C1 segment of cervical spinal cord (tissue), 14 donors: ENCODE measurements at places on chromosomes 16 and 17.

DNA sequence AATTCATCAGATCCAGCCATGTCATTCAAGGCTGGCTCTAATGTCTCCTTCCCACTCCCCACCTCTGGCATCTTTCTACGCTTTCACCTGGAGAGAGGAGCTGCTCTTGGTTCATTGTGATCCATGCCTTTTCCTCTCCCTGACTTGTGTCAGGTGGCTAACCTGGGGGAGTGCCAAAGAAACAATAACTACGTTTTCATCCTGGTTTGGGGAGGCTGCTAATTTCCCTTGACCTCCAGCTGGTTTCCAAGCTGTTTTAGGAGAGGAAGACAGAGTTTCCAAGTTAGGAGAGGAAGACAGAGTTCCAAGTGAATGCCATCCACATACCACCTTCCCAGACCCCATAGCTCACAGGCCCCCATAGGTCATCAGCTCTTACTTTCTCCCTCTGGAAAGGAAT lies 40.0 kb upstream of the HLF start:
- DNase-seq, result no peak

GRCh38 chr17:77965352-77965751 lies 6.8 kb downstream of the TNRC6C start:
- DNase-seq, result no peak

DNA sequence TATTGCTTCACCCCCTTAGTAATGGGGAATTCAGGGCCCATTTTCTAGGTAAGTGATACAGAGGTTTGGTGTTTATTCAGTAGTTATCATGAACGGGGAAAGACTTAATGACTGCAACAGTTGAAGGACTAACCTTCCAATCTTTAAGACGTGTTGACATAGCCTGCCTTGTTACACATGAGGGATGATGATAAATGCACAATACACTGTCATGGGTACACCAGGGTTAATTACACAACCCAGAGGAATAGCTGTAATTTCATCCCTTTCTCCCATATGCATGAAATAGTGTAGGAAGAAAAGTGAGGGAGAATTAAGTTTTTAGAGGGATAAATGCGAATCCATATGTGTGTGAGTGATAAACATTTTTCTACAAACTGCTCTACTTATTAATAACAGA lies 10.7 kb downstream of the MYH4 start:
- DNase-seq, result no peak

GRCh38 chr17:72053449-72053848 lies 67.4 kb upstream of the SOX9 start:
- DNase-seq, result no peak

DNA sequence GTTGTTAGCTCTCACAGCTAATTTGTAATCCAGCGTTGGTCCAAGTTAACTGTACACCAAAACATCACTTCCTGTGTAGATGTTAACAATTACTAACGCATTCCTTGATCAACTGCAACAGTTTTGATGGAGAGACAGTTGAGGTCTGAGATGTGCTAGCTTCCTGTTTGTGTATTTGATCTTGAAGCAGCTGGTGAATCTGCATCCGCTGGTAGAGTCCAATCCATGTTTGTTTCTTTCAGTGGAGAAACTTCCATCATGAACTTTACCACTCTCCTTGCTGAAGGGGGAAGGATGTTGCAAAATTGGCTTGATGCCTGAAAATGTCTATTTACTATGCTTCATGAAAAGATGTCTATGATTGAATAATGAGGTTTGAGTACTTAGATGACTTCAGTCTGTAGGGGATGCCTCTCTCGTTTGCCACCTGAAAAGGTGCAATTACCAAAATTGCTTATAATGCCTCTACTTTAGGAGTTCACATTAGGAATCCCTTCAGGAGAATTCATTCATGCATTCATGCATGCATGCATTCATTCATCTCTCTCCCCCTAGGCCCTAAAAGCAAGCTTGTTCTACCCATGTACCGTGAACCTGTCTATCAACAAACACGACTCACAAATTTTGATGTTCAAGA lies 39.6 kb upstream of the ZKSCAN2 start:
- DNase-seq, result no peak

DNA sequence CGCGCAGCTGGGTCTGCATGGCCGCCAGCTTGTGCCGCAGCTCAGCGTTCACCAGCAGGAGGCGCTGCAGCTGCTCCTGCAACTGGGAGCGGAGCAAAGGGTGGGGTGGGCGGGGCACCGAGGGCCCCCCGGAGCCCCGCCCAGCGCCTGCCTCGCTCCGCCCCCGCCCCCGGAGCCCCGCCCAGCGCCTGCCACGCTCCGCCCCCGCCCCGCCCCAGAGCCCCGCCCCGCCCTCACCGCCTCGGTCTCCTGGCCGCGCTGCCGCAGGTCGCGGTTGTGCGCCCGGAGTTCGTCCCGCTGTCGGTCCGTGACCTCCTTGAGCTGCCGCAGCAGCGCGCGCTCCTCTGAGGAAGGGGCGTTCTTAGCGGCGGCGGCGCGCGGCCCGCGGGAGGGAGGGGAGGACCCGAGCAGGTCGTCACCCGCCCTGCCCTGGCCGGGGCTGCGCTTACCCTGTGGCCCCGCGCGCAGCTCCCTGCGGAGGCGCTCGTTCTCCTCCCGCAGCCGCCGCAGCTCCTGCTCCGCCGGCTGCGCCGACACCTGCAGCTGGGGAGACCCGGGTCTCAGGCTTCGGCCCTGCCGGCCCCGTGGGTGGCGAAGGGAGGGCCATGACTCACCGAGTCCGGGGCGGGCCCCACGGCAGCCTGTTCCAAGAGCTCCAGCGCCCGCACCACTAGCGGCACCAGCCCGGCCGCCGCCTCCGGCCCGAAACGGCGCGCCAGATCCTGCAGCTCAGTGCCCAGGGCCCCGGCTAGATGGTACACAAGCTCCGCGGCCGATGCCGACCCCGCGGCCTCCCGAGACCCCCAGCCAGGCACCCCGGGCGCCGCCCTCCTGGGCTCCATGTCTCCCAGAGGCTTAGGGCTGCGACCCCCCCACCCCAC lies 463 bp downstream of the RILP start:
- peak; percentile 88 for DNase-seq

GRCh38 chr16:54142787-54143186 lies 143.8 kb downstream of the IRX3 start:
- DNase-seq, result no peak

DNA sequence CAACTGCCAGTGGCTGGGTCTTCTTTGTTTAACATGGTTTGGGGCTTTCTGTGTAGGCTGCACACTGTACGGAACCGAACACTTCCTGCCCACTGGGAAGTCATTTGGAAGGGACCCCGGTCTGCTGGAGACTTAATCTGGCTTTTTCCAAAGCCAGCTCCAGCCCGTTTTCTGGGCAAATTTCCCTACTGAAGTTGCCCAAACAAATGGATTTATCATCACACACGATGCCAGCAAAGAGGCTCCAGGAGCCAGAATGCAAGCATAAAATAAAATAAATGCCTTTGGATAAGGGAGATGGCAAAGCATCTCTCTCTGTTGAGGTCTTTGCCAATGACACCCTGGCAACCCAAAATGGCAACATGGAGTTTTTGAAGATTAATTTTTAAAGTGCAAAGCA lies 259.9 kb upstream of the IRX3 start:
- DNase-seq, result no peak

- no peak for DNase-seq
These were observed 5.5 kb upstream of the CACNG5 start for GRCh38 chr17:66829386-66829864.

DNA sequence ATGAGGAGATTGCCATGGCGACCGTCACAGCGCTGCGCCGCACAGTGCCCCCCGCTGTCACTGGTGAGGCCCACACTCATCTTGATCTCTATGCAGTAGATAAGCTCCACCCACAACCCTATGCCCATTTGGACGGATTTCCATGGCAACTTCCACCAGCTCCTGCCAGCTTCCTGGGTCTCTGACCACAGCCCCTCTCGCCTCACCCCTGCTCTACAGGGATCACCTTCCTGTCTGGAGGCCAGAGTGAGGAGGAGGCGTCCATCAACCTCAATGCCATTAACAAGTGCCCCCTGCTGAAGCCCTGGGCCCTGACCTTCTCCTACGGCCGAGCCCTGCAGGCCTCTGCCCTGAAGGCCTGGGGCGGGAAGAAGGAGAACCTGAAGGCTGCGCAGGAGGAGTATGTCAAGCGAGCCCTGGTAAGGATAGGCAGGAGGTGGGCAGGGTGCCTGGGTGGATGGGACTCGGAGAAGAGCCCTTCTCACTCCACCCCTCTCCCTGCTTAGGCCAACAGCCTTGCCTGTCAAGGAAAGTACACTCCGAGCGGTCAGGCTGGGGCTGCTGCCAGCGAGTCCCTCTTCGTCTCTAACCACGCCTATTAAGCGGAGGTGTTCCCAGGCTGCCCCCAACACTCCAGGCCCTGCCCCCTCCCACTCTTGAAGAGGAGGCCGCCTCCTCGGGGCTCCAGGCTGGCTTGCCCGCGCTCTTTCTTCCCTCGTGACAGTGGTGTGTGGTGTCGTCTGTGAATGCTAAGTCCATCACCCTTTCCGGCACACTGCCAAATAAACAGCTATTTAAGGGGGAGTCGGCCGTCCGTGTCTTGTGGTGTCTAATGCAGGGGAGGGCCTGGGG lies 4.3 kb downstream of the ALDOA start:
- peak; percentile 23 for DNase-seq

DNA sequence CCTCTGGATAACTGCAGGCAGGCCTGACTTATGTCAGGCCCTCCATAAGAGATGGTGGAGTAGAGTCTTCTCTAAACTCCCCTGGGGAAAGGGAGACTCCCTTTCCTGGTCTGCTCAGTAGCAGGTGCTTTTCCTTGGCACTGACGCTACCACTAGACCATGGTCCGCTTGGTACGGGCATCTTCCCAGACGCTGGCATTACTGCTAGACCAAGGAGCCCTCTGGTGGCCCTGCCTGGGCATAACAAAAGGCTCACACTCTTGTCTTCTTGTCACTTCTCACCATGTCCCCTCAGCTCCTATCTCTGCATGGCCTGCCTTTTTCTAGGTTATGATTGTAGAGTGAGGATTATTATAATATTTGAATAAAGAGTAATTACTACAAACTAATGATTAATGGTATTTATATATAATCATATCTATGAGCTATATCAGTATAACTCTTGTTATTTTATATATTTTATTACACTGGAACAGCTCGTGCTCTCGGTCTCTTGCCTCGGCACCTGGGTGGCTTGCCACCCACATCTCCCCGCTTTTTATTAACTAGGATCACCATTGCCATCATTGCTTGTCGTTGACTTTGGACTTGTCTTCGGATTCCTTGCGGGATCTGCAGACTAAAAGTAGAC lies 59.8 kb upstream of the ARL4D start:
- peak; percentile 53 for DNase-seq

DNA sequence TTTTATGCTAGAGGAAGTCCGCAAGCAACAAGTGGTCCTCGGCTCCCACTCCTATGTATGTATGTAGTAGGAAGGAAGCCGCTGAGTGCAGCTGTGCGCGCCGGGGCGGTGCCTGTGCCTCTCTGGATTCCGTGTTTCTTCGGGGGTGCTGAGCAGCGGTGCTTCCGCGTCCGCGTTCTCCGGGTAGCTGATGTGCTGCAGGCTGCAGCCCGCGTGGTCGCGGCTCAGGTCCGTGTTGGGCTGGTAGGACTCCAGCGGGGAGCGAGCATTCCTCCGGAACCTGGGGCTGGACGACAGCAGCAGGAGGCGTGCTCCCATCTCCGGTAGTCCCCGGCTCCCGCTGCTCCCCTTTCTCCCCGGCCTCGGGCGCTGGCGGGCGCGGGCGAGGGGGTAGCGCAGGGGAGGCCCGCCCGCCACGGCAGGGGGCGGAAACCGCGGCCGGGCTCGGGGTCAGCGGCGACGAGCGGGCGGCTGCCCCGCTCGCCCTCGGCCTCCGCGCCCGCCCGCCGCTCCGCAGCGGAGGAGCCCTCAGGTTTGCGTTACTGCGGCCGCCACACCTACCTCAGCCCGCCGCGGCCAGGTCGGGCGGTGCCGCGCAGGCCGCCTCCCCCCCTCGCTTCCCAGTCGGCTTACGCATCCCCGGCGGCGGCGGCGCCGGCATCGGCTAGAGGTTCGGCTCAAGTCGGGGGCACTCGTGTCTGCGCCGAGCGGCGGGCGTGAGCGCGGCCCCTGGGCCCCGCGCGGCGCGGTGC lies 487 bp downstream of the C17orf67 start:
- DNase-seq, result peak; percentile 66

DNA sequence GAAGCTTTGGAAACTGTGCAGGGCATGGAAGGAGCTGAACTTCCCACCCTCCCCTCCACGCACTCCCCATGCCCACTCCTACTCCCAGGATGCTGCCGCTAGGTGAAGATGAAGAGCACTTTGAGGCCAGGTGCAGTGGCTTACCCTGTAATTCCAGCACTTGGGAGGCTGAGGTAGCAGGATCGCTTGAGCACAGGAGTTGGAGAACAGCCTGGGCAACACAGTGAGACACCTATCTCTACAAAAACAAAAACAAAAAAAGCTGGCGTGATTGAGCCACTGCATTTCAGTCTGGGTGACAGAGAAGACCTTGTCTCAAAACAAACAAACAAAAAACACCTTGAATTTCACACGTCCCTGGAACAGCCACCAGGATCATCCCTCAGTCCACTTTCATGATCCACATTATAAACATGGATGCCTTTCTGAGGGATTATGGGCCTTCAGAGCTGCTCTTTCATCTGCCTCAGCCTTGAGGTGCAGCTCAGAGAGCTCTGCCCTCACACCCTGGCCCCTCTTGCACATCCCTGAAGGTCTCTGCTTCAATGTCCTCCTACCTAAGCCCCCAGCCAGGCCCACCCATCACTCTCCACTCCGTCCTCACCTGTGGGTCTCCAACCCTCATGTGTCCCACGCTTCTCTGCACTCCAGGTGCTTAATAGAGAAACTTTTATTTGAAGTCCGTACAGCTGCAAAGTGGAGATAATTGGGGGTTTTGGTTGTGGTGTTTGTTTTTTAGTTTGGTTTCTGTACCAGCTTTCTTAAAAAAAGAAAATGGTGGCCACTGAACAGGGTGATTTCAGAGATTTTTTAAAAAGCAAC lies 25.8 kb downstream of the PHB1 start:
- no peak for DNase-seq

GRCh38 chr16:74280448-74280847 lies 16.2 kb upstream of the PSMD7 start:
- no peak for DNase-seq

DNA sequence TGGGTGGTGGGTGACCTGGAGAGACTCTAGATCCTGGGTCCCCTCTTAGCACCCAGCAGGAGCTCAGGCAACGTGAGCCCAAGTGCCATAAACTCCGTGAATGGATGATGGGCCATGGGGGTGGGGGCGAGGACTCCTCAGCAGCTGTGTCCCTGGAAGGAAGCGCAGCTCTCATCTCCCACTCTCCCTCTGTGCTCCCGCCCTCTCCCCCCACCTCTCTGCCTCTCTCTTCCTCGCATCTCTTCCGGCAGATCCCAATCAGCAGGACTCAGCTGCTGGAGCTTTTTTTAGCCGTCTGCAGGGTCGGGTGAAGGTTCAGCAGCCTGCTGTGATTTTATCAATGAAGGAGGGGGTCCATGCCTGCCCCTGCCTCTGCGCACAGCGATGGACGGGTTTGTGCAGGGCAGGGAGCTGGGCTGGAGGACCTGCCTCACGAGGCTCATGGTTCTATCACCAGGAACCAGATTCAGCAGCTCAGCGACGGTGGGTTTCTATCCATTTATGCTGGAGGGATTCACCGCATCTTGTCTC lies 8.3 kb downstream of the CCR7 start:
- DNase-seq, result no peak

- no peak for DNase-seq
These were observed 60.9 kb downstream of the CACNG1 start for GRCh38 chr17:67105213-67105612.

GRCh38 chr17:27257031-27257357 lies 36.9 kb upstream of the WSB1 start:
- no peak for DNase-seq
